HFFc6 (cell line): ENCODE measurements at places on chromosomes 13 and 19. TPM values are rescaled to one million over a fixed set of nuclear protein-coding genes. Genes with fewer than 3 reads are reported as not detected.
A peak's percentile ranks its signal among the peaks of the same experiment; 100 is the strongest.

- no peak for DNase-seq
Measured at GRCh38 chr13:75897386-75897785, 261.3 kb downstream of the LMO7 start.

GRCh38 chr13:92197669-92198068 is 799.2 kb downstream of the GPC5 start:
- DNase-seq: no peak

GRCh38 chr13:35866801-35867200 is 264.4 kb downstream of the DCLK1 start:
- DNase-seq: no peak

- no peak for DNase-seq
Measured at GRCh38 chr19:49924004-49924880, 4.8 kb upstream of the ATF5 start.

IL4I1 gene
- 0.09 to 0.48 TPM (median 0.43 TPM) in 3 replicates for total RNA-seq

GRCh38 chr13:76723551-76724232 is 162.5 kb downstream of the KCTD12 start:
- peak; percentile 86 for DNase-seq

GRCh38 chr13:32246468-32246867 is 68.7 kb downstream of the ZAR1L start:
- peak; percentile 67 for DNase-seq

- no peak for DNase-seq
Measured at GRCh38 chr13:74571811-74572210, 437.6 kb upstream of the KLF12 start.

DNA sequence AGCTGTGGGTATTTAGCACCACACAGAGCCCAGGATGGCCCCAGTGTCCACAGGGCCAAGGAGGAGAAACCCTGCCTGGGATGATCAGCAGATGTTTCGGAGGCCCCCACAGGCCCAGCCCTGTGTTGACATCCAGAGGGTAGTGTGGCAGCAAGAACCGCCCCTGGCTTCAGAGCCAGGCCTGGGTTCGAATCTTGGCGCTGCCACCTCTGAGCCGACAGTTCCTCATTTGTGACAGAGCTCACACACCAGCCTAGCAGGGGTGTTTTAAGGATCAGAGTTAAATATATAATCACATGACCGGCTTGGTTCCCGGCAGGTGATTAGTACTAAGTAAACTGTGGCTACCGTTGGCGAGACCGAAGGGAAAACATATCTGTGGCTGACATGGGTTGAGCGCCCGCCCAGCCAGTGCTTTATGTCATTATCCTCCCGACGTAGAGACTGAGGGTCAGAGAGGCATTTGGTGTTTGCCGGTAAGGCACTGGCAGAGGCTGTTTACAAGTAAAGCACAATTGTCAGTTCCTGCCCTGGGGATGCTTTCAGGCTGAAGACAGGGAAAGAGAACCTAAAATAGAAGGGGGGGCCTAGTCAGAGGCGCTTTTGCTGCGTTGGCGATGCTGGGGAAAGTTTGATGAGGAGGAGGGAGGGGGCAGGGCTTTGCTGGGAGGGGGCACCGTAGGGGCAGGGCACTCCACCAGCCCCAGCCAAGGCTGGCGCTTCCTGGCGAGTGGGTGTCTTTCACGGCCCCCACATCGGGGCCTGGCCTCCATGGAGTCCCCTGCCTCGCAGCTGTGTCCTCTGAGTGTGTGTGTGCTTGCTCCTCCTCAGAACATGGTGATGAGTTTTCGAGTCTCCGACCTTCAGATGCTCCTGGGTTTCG is 4.8 kb downstream of the PIAS4 start:
- DNase-seq: no peak

PLIN5 gene
- total RNA-seq: not detected in 3 replicates

RBM26 gene
- 27.5 to 33.6 TPM (median 31.6 TPM) in 3 replicates for total RNA-seq

PLVAP gene
- not detected in 3 replicates for total RNA-seq

GRCh38 chr13:51525567-51526167 is 58.6 kb upstream of the WDFY2 start:
- DNase-seq: peak; percentile 55

DNA sequence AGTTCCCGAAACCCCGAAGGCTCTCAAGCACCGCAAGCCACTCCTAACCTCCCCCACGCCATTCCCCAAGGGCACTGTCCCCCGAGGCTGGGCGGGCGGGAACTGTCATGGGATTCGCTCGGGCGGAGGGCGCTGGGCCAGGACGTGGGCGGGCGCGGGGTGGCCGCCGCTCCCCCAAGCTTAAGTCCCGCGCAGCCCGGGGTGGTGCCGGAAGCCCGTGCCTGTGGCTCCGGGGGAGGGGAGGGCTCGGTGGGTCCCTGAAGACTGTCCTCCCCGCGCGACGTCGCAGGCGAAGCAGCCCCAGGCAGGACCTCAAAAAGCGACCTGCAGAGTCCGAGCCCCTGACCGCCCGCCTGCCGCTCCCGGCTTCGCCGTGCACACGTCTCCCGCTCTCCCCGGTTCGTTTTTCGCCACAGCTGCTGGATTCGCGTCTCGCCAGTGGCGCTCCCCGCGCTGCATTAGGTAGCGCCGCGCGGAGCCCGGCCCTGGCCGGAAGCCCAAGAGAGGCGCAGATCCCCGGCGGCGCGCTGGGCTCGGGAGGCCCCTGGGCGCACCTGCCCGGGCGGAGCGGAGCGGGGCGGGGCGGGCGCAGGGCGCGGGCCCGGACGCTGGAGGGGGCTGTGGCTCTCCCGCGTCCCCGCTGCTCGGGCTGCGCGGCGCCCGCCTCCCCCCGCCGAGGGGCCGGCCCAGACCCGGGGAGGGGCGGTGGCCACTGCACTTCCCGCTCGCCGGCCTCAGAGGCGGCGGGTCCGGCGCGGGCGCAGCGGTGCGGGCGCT is at the start of gene FARP1:
TSS of gene FARP1 (plus strand) at position 715 of the 777 bp plus-strand sequence. CDS start 70,149 bp downstream, outside the sequence.
- DNase-seq: peak; percentile 41

SCN1B gene
- 6.1 to 13.4 TPM (median 7.1 TPM) in 3 replicates for total RNA-seq

PSG3 gene
- not detected in 3 replicates for total RNA-seq

- DNase-seq: no peak
Measured at GRCh38 chr13:112521073-112521685, 66.8 kb downstream of the TUBGCP3 start.

GRCh38 chr13:45385320-45385719 is 32.9 kb downstream of the SLC25A30 start:
- no peak for DNase-seq

RAB20 gene
- 0.45 to 1.1 TPM (median 0.71 TPM) in 3 replicates for total RNA-seq

DNA sequence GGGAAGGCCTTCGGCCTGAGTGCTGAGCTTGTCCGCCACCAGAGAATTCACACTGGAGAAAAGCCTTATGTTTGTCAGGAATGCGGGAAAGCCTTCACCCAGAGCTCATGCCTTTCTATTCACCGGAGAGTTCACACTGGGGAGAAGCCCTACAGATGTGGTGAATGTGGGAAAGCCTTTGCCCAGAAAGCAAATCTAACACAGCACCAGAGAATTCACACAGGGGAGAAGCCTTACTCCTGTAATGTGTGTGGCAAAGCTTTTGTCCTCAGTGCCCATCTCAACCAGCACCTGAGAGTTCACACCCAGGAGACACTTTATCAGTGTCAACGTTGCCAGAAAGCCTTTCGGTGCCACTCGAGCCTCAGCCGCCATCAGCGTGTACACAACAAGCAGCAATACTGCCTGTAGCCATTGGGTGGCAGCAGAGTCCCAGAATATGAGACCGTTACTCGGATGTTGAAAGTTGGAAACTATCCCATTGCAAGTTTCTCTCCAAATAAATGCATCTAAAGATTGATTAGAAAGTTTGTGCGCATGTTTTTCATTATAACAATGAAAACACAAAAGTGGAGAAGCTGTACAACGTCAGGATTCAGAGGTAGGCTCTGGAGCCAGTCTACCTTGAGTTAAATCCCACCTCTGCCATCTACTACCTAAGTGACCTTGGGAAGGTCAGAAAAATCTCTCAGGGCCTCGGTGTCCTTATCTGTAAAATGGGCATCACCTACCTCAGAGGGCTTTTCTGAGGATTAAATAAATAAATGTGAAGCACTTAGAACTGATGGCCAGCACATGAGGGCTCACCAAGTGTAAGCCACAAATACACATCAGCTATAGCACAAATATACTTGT is 21.1 kb downstream of the ZNF473 start:
- no peak for DNase-seq

DNA sequence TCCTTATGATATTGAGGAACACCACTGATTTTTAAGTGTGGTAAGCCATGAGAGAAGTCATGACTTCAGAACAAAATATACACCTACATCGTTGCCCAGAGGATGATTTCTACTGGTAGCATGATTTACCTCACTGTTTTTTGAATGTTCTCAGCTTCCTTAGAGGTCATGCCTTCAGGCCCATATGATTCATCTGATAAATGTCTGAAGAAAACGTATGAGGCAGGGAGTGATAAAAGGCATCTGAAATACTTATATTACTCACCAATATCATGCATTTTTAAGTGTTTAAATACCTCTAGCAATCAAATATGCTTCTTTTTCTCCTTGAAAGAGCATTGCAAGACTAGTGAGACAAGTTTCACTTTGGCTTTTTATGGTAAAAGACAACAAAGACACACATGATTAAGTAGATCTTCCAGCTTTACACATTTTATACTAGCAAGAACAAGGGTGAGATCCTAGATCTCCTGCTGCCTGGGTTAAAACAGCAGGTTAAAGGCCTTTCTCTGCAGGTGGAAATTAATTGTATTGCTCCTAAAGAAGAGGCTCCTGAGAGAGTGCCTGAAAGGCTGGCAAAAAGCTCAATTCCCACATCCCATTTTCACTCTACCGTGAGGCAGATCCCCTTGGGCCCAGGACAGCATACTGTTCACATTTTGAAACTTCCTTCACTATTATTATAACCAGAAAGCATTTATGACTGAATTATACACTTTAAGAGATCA is 432.4 kb downstream of the SLITRK1 start:
- DNase-seq: peak; percentile 79

GRCh38 chr19:17807731-17808316 is 12.9 kb downstream of the B3GNT3 start:
- no peak for DNase-seq

VSIG10L gene
- total RNA-seq: 0.79 to 1.4 TPM (median 1.3 TPM) in 3 replicates

DNA sequence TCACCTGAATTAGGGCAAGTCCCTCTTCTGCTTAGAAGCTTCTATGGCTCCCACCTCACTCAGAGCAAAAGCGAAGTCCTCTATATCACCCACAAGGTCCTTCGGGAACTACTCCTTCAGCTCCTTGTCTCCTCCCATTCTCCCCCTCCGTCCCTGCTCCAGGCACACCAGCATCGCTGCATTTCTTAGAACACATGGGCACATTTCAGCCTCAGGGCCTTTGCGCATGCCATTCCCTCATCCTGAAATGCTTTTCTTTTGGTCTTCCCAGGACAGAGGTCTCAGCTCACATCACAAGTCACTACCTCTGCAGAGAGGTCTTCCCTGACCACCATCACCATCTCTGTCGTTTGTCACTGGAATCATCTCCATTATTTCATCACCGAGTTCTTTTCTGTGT is 4.0 kb downstream of the S1PR5 start:
- no peak for DNase-seq

SHISA2 gene
- not detected in 3 replicates for total RNA-seq

HRC gene
- not detected in 3 replicates for total RNA-seq

- no peak for DNase-seq
Measured at GRCh38 chr19:55080121-55080967, 4.7 kb downstream of the EPS8L1 start.

DNA sequence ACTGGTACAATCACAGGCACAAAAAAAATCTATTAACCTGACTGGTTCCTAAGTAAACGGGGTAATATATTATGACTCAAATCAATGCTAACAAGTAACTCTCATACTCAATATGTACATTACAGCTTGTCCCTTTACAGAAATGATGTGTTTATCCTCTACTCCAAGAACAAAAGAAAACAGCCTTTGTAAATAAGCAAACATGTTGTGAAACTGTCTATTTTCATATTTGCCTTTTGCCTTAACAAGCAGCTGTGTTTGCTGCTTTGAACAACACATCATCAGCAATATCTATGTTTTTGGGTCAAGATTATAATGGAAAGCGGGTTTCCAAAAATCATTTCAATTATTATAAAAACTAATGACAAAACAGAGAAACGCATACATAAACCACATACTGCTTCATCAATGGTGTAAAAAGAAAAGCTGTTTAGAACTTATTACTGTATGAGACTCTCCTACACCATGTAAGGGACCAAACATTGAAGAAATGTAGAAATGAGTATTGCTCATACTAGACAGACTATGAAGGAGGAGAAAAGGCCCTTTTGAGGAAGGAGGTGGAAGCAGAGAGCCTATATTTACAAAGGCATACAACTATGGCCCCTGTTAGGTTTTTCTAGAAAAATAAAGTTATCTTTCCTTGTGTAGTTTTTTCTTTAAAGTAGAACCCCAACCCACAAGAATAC is 14.8 kb downstream of the TBC1D4 start:
- no peak for DNase-seq

GRCh38 chr13:51806566-51806965 is 2.6 kb upstream of the DHRS12 start:
- peak; percentile 32 for DNase-seq

GRCh38 chr13:94139393-94139995 is 340.0 kb downstream of the DCT start:
- DNase-seq: no peak

IFI30 gene
- 4.9 and 8.8 TPM in 2 replicates for total RNA-seq

DNA sequence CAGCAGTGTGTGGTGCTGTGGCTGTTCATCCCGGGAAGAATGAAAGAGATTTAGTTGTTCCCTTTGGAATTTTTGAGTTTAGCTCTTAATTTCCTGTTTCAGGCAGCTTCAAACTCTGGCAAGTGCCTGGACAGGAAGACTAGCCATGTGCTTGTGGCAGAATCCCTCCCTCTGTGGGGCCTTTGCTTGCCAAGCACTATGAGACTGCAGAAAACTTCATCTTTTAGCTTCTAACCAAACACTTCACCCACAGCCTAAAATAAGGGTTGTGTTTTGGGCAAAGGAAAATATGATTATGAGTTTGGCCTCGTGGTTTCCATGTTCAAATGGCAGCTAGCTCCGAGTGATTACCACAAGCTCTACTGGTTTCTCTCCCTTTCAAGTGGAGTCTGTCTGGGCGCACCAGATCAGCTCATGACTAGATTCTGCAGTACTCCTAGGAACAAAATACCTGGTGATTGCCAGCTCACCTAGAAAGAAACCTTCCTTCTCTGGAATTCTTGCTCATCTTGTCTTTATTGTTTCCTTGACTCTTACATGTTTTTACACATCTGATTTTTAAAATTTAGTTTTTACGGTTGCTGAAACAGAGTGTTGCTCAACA is 707.5 kb downstream of the SLITRK6 start:
- DNase-seq: no peak

- no peak for DNase-seq
Measured at GRCh38 chr19:36398571-36398970, 19.6 kb upstream of the ZFP14 start.

GJB6 gene
- not detected in 2 replicates for total RNA-seq

GRCh38 chr19:31314849-31315629 is 34.2 kb downstream of the TSHZ3 start:
- DNase-seq: no peak

DNA sequence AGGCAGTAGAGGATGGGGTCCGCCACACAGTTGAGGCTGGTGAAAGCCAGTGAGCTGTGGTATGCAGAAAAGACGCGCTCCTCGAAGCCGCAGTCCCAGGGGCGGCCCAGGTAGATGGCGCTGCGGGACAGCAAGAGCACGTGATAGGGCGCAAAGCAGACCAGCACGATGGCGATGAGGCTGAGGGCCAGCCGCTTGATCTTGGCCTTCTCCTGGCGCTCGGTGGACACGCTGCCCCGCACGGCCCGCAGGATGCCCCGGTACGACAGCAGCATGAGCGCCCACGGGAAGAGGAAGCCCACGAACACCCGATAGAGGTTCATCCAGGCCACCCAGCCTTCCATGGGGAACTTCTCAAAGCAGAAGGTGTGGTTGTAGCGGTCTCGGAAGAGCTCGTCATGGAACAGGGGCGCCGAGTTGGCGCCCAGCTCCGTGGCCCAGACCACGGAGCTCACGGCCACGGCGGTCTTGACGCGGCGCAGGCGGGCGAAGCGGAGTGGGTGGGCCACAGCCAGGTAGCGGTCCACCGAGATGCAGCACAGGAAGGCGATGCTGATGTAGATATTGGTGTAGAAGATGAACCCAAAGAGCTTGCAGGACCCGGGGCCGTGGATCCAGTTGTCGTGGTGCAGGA is 6.5 kb upstream of the OPA3 start:
- DNase-seq: no peak
